ENCODE measurements at places on chromosomes 2 and 18.

DNA sequence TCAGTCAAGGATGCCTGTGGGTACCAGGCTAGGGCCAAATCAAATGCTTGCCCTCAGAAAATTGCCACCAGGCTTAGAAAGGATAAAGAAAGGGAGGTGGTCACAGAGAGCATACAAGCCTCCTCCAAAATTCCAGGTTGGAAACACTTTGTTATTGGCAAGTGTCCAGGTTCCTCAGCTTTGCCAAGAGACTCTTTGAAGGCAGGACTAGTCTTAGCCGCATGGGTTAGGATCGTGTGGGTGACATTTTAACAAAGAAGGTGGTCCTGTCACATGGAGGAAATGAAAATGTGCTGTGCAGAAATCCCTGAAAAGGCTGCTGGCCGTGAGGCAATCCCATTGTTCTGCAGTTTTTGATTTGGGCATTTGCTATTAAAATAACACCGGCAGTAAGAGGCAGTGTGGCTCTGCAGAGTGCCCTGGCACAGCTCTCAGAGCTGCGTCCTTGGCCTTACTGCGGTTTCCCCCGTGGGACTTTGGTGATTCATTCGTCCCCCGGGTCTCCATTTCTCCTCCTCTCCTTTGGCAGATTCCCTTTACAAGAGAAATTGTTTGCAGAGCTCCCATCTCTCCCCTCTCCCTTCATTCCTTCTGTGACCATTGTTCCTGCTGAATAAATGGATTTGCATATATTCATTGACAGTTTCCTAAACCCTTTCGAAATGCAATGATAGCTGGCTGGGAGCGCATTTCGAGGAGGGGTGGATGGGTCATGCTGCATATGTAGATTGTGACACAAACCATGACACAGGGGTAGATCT, 187.3 kb downstream of the VAPA start:
- DNase-seq = no peak

DNA sequence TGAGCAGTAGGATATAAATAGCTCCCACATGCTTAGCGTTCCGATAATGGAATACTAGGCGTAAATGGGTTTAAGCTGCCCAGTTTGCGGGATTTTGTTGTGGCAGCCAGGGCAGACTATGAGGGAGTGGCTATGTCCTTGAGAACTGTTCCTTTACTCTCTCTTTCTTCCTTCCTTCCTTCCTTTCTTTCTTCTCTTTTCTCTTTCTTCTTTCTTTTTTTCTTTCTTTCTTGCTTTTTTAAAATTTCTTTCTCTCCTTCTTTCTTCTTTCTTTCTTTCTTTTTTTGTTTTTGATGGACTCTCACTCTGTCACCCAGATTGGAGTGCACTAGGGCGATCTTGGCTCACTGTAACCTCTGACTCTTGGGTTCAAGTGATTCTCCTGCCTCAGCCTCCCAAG, 9.1 kb upstream of the PRELID3A start:
- DNase-seq = no peak

DNA sequence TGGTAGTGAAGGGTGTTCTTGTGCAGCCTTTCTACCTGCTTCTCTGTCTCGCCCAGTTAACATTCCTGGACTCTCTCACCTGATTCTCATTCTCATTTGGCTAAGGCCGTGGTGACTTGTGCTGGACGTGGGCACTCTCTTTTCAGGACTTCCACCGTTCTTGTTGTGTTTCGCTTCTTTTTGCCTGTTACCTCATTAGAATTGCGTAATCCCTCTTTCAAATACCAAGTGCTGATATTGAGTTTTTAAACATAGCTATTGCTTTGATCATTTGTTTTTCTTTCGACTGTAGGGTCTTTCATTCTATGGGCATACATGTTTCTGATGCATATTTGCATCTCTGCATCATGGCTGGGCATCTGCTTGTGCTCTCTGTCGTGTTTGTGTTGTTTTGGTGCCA, 287.0 kb downstream of the ALPK2 start:
- DNase-seq = no peak

- no peak for DNase-seq
Measured at GRCh38 chr18:40583671-40584070, 1371.4 kb upstream of the PIK3C3 start.

GRCh38 chr2:54261537-54261936, 5.5 kb upstream of the TSPYL6 start:
- no peak for DNase-seq

GRCh38 chr18:8933714-8934284, 168.7 kb upstream of the NDUFV2 start:
- DNase-seq = no peak

GRCh38 chr2:80153768-80154167, 150.8 kb downstream of the LRRTM1 start:
- DNase-seq = no peak

- no peak for DNase-seq
Measured at GRCh38 chr2:231016566-231017230, 20.6 kb upstream of the C2orf72 start.

DNA sequence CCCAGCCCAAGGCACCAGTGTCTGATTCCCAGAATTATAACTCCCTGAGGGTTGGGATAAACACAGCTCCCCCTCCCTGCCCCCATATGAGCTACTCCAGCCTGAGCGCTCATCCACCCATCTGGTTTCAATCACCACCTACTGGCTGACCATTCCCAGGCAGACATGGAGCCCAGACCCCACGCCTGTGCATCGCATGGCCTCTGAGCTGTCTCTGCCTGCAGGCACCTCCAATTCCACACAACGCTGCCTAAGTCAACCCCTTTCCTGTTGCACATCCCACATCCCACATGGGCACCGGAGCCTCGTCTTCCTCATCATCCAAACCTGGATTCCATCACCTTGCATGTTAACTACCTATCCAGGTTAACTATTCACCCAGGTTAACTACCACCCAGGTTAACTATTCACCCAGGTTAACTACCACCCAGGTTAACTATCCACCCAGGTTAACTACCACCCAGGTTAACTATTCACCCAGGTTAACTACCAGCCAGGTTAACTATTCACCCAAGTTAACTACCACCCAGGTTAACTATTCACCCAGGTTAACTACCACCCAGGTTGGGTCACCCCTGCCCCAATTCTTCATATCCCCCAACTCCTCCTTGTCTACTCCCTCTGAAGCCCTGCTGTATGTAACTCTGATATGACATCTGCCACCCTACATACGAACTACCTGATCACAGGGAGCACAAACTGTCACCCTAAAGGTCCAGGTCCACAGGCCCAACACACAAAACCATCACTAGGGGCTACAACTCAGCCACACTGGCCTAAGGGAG, 47.8 kb downstream of the TEX51 start:
- no peak for DNase-seq

DNA sequence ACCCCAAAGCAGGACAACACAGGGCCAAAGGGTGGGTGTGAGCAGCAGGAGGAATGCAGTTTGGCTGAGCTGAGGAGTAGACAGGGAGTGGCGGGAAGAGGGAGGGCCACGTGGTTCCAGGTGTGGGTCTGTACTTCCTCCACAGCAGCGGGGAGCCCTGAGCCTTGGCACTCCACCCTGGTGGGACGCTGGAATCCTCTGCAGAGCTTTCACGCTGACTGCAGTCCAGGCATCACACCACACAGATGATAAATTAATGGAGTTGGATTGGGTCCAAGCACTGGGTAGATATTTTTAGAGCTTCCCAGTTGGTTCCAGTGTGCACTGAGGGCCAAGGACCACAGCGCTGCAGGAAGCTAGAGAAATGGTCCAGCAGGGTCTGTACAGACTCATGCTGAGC, 67.0 kb upstream of the TMEM200C start:
- no peak for DNase-seq

DNA sequence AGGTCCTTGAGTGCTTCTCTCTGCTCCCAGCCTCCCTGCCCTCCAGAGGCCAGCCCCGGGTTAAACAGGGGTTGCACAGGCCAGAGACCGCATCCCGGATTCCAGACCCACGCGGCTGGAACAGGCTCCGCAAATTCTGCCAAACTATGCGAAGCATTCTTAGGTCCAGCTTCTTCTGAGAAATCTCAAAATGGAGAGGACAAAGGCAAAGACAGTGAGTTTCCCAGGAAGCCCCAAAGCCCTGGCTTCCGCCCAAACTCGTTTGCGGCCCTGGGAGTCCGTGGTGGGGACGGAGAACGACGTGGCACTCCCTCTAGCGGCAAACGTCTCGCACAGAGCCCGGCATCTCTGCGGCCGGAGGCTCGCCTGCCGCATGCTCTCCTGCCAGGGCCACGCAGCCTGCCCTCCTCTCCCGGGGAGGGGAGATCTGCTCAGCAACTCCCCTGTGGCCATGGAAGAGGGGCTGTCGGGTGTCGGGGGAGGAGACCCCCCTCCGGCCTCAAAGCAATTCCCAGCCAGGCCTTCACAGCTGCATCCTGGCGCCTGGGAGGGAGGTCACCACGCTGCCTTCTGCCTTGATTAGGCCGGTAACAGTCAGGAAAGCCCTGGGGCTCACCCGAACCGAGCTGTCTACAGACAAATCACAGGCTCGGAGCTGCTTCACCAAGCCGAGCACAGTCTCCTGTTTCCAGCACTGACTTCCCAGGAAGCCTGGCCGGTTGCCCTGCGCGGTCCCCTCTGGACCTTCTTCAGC, 33.4 kb upstream of the KLHL29 start:
- no peak for DNase-seq

DNA sequence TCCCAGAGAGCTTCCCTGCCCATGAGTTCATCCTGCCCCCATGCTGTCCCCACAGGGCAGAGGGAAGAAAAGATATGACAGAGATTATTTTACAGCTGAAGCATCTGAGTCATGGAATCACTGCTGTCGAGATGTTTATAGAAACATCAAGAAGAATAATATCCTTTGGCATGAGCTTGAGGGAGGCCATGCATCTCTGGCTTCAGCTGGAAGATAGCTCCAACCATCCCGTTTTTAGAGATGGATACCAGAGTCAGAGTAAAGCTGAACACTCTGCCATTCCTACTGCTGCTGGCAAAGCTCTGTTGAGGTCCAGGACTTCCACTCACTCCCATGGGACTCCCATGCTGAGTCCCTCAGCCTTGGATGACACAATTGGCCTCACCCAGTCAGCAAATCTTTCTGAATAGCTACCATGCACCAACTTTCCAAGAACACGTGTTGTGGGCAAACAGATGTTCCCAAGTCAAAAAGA, 167.8 kb downstream of the TTC32 start:
- DNase-seq = no peak

GRCh38 chr2:161414042-161415033, 1.8 kb upstream of the TBR1 start:
- DNase-seq = no peak

DNA sequence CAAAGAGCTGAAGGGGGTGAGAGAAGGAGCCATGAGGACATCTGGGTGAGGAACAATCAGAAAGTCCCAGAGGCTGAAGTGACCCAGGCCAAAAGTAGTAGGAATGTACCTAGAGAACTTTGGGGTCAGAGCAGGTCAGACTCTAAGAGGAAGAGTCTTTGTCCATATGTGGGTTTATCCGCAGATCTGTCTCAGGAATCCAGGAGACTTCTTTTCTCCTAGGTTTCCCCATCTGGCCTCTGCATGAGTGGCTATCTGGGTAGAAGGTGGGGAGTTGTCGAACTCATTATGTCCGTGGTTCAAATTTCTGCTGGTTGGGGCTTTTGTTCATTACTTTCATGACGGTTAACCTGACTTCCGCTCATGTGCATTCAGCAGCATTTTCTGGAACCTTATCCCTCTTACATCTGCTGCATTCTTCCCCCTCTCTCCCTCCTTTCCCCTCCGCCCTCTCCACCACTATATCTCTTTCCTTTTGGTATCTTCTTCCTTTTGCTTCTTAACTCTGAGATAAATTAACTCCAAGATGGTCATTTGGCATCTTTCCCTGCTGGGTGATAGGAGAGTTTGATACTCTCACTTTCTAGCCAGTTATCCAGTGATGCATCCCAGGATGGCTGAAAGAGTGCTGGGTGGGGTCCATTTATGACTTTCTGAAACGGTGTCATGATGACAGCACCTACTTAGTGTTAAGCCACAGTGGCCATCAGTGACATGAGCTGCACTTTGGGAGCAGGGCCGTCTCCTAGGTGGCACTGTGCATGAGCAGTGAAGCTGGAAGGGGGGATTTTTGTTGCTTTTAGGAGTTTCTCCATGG, 2.1 kb downstream of the LIPG start:
- no peak for DNase-seq

- DNase-seq = no peak
Measured at GRCh38 chr2:188399159-188399558, 107.5 kb downstream of the GULP1 start.

GRCh38 chr2:144237830-144238627, 281.9 kb downstream of the ZEB2 start:
- DNase-seq = no peak

- no peak for DNase-seq
Measured at GRCh38 chr2:116094196-116094595, 1651.8 kb downstream of the DPP10 start.

GRCh38 chr2:179311101-179311500, 46.5 kb upstream of the SESTD1 start:
- DNase-seq = no peak

GRCh38 chr2:220276741-220277444, 649.5 kb downstream of the SLC4A3 start:
- no peak for DNase-seq

DNA sequence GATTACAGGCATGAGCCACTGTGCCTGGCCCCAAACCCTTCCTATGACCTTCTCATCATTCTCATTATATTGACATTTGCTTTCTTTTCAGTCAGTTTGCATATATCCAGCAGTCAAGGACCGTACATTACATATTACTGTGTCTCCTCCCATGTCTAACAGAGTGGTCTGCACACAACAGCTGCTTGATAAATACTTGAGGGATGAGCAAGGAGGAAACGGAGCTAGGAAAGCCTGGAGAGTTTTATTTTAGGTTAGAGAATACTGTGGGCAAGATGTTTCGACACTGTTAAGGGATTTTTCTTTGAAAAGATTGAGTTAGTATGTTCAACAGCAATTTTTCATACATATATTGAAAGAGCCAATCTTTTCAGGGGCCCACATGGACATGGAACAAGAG, 76.2 kb upstream of the CHRNA1 start:
- no peak for DNase-seq

- DNase-seq = no peak
Measured at GRCh38 chr2:238150686-238151085, 8.1 kb upstream of the ERFE start.

DNA sequence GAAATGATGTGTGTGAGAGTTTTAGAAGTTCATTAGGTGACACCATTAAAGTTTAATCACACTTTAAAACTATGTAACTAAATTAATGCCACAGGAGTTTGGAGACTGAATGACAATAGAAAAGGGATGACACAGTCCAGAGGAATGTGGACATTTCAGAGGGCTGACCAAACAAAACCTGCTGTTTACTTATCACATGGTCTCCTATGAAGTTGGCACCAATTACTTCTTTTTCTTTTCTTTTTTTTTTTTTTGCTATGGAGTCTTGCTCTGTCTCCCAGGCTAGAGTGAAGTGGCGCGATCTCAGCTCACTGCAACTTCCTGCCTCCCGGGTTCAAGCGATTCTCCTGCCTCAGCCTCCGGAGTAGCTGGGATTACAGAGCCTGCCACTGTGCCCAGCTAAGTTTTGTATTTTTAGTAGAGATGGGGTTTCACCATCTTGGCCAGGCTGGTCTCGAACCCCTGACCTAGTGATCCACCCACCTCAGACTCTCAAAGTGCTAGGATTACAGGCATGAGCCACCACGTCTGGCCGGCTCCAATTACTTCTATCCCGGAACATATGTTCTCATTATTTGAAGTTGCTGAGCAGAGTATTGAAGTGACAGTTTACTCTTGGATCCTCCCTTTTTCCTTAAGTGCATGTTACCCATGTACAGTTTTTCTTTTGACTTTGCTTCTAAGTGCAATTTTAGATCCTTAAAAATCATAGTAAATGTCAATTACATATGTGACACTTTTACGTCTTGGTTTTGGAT, 4.3 kb downstream of the AGPS start:
- no peak for DNase-seq
